Stimulated activated CD8-positive, alpha-beta memory T cell treated with anti-CD3 and anti-CD28 coated beads, Interleukin-4, amount 100 ng/mL, for 4 hours (primary cell): ENCODE measurements at places on chromosomes 11 and 22.

DNA sequence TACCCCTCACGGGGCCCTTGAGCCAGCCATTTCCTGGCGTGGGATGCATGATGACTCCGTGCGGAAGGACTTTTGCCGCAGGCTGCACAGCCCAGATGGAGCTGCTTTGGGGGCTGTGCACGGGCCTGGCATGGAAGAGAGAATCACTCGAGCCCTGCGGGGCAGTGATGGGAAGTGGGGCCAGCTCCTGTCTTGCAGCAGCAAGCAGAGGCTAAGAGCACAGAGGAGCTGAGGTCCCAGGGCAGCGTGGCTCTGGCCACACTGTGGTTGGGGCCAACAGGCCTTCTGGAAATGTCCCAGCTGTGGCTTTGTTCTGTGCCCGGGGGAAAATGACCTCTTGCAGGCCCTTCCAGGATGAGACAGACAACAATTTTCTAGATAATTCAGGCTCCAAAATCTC lies 92.7 kb upstream of the TIMP3 start:
- DNase-seq: no peak

- DNase-seq: no peak
Measured at GRCh38 chr11:127472505-127472904, 471.9 kb upstream of the KIRREL3 start.

DNA sequence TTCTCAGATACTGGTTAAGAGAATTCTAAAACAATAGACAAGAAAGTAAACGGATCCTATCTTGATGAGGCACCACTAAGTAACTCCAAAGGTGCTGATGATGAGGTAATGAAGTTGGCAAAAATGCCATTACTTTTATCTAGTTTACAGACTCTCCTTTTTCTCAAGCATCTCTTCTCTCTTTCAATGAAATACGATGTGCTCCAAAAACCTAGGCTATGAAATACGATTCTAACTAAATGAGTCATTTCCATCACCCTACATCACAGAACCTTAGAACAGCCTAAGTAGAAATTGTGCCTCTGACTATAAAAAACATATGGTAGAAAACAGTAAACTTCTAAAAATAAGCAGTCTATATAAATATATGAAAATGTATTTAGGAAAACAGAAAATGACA lies 58.9 kb upstream of the ARHGAP32 start:
- DNase-seq: no peak

DNA sequence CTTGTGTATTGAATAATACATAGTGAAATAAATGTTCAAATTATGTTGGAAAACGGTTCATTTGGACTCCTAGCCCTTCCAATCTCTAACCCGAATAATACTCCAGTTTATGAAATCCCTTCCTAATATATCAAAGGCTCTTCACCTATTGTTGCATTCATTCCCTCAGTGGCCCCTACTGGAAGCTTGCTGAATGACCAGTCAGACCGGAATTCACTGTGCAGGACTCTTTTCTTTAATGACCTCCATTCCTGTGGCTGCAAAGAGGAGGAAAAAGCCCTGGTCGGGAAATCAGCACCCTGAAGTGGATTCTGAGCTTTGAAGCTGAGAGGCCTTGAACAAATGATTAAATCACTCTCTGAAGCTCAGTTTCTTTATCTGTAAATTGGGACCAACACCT lies 19.1 kb upstream of the RCN1 start:
- DNase-seq: no peak

- no peak for DNase-seq
Measured at GRCh38 chr11:82639251-82639650, 94.4 kb downstream of the FAM181B start.
